ENCODE measurements at places on chromosomes 2 and 18. TPM values are rescaled to one million over a fixed set of nuclear protein-coding genes. Genes with fewer than 3 reads are reported as not detected.

ABHD1 gene
- total RNA-seq, result not detected

KYNU gene
- 11.3 TPM for total RNA-seq

PRKCE gene
- 6.0 TPM for total RNA-seq

MTLN gene
- total RNA-seq, result 86.7 TPM

TTL gene
- 25.0 TPM for total RNA-seq

GALR1 gene
- total RNA-seq, result not detected

MPPE1 gene
- 35.9 TPM for total RNA-seq

RBKS gene
- 4.9 TPM for total RNA-seq

RUFY4 gene
- total RNA-seq, result not detected

POMC gene
- total RNA-seq, result not detected

MYOM1 gene
- not detected for total RNA-seq

NTSR2 gene
- not detected for total RNA-seq

- DNase-seq, result no peak
These were observed 5.1 kb downstream of the GPR75 start for GRCh38 chr2:53854678-53855077.

DNA sequence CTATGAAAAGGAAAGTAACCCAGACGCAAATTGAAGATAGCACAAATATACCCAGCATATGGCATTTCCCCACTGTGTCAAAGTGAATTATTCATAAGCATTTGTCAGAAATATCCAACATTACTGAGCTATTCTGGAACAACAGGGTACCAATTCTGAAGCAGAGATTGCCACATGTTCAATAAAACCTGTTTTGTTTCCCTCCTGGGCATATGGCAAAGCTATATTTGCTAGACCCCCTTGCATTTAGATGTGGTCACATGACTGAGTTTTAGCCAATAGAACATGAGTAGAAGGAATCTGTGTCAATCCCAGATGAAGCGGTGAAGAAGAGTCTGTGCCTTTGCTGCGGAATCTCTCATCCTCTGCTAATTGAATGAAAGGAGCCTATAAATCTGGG, 296.4 kb upstream of the DLGAP1 start:
- DNase-seq, result no peak

- no peak for DNase-seq
These were observed 276.7 kb downstream of the PLCL1 start for GRCh38 chr2:198080879-198081765.

GRCh38 chr2:128091726-128092080, 703 bp downstream of the UGGT1 start:
- peak; percentile 40 for DNase-seq

DNA sequence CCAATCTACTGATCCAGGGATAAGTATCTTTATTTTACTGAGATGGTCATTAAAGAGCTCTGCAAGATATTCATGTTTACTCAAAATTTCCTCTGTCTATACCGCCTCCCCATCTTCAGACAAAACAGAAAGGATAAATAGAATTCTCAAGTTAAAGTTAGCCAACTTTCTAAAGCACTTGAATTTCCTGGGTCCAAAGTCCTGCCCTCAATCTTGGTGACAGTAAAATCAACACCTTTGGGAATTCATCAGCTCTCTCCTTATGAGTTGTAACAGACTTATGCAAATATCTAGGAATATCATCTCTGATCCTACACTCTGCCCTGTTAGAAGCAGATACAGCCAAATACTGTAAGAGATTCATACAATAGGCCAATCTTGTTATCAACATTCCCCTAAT, 122.5 kb upstream of the HAAO start:
- DNase-seq, result no peak

DNA sequence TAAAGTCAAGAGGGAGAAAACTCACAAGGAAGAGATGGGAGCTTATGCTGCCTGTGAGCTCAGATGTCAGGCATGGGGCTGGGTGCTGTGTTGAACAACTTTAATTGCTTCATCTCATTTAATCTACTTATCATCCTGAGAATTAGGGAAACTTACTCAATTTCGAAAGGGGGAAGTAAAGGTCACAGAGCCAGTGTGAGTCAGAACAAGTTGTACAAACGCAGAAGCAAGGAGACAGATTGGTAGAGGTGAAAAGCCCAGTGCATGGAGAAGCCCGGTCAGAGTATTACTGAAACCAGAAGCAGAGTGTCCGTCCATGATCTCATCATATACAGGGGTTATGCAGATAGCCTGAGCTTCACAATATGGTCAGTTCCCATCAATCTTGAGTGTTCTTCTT, 281.1 kb upstream of the POU3F3 start:
- DNase-seq, result no peak

DNA sequence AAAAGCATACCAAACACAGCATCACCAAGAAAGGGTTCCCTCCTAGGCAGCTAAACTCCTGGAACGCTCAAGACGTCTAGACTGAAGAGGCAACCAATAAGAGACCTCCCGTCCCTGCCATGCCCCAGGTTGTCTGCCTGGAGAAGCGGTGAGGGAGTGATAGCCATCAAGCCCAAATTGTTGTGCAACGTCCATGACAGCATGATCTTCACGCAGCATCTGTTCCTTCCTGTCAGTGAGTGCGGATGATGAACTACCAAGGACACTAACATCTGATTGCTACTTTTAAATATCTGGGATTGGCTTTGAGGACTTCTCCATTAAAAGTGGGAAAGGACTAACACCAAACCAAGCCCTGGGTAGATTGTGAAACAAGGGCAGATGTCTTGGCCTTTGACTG, 149.7 kb downstream of the TXNL1 start:
- DNase-seq, result no peak

DNA sequence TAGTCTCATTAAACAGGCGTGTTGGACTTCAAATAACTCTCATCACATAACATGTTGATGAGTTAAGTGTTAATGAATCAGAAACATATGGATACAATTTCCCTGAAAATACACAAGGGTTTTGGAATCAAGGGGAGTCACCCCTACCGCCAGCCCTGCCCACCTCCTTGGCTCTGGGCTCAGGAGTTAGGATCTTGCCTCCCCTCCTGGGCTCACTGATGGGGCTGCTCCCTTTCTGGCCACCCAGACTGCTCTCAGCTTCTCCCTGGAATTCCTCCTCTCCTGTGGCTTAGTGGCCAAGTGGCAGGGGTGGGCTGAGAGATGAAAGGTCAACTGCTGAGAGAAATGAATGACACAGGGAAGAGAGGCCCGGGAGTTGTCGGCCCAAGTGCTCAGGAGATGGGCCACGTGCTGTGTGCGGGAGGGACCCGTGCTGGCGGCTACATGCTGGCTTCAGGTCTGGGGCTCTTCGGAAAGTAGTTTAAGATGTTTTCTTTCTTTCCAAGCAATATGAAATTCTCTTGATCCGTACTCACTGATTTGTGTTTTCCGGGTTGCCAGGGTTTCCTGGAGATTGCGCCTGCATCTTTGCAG, 55.8 kb upstream of the TNP1 start:
- no peak for DNase-seq

DNA sequence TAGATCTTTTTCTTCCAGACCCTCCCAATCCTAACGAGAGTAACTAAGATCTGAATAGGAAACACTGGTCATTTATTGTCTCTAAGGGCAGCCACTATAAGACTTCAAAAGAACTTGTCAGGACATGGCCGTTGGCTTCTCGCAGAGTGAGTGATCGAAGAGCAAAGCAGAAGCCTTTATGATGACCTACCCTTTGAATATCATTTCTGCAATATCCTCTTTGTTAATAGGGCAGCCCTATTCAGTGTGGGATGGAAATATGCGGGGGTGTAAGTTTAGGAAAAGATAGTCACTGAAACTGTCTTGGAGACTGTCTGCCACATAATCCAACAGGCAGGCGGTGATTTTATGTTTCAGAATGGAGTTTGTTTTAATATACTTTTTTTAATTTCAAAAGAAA, 70.9 kb downstream of the FBXO36 start:
- no peak for DNase-seq

GRCh38 chr2:179251870-179252269, 12.8 kb downstream of the SESTD1 start:
- no peak for DNase-seq

GRCh38 chr2:216596980-216597509, 36.2 kb upstream of the IGFBP2 start:
- peak; percentile 77 for DNase-seq

DNA sequence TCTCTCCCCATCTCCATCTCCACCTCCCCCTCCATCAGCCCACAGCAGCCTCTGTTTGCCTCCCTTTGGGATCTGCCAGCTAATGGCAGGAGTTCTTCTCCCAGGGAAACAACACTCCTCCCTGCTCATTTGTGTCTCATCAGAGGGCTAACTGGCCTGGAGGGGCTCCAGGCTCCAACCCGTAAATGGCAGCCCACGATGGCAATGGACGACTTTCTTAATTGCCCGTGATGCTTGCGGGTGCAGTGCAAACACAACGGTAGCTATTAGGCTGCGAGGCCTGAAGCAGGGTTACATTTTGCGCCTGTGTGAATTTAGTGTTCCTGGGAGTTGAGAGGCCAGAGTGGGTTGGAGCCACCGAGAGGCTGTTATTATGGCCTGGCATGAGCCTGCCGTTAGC, 285.1 kb downstream of the TNS1 start:
- no peak for DNase-seq

DNA sequence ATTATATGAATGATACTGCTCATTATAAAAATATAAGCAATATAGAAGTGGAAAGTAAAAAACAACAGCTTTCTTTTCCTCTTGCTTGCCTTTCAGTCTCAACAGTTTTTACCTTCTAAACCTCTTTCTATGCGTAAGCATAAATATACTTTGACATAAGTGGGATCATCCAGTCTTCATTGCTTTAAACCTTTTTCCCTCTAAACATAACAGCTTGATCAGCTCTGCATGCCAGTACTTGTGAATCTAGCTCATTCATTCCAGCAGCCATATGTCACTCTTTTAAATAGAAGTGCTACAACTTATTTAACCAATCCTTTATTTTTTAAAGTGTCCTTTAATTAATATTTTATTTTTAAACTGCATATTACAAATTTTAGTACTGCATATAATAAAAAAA, 88.1 kb downstream of the TTC27 start:
- DNase-seq, result no peak

GRCh38 chr2:23425338-23425871, 40.4 kb downstream of the KLHL29 start:
- no peak for DNase-seq

DNA sequence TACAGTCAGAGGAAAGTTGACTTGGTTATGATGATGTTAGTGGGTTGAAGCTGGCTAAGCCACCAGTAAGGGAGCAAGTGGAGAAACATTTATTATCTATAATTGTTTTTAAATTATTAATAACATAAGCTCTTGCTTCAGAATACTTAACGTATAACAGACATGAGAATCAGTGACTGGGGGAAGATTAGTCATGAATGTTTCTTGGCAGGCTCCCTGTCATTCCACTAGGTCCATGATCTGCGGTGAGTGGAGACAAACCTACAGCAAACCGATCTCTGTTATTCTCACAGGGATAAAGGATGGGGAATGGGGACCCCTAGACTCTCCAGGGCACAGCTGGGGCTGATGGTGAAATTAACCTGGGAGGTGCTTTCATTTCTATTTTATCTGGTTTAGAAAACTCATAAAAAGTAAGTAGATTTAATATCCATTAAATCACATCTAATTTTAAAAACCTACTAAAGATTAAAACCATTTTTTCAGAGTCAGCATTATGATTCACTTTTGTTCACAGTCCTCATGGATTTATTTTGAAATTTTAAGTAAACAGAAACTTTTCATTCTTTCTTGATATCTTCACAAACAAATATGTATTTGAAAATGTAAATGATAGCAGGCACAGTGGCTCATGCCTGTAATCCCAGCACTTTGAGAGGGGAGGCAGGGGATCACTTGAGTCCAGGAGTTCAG, 420.3 kb downstream of the PTPRM start:
- DNase-seq, result peak; percentile 71

- DNase-seq, result no peak
These were observed 20.2 kb downstream of the INPP4A start for GRCh38 chr2:98464772-98465310.

DNA sequence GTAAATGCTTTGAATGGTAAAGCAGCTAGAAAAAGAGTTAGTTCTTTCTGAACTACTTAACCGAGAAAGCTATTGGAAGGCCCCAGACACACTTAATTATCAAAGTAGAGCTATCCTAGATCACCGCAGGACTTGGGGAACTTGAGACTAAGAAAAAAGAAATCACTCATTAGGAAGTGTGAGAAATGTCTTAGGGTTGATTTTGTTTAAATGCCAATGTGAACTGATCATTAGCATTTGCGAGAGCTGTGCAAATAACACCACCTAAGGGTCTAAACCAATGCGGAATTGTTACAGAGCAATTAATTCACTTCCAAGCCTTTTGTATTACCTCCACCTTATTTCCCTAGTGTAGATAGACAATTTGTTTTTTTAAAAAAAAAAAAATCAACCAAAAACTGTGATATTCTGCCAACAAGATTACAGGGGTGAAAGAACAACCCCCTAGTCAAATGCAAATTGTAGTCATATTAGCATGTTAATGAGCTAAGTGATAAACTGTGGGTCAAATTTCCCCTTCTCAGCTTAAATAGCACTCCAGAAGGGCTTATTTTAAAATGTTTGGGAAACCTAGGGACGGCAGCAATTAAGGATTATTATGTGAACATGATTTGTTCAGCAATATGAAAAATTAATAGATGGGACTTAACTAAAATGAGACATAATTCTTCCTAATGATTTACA, 246.2 kb upstream of the STON1 start:
- no peak for DNase-seq

DNA sequence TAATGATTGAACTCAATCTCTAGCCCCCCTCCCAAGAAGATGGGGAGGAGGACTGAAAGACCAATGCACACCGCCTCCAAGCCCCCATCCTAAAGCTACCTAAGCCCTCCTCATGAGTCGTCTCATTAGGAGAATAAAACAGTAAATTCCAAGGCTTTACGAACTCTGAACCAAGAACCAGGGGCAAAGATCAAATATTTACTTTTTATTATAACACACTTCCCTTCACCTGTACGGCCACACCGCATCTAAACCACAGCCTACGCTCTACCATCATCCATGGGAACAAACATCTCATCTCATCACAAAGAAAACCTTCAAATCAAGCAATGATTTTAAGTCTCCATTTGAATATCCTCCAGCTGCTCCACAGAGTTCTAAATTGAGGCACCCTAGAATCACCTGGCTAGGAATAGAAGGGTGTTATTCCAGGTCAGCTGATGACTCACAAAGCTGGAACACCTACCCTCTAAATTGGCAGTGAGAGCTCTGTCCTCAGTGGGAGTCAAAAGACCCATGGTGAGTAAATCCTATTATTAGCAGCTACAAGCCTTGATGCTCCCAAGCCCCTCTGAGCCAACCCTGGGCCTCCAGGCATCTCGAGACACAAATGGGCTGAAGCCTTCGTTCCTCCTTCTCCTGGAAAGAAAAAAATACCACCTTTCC, 45.6 kb upstream of the BZW1 start:
- DNase-seq, result peak; percentile 70

GRCh38 chr2:41719756-41720155, 328.1 kb upstream of the PKDCC start:
- DNase-seq, result no peak

DNA sequence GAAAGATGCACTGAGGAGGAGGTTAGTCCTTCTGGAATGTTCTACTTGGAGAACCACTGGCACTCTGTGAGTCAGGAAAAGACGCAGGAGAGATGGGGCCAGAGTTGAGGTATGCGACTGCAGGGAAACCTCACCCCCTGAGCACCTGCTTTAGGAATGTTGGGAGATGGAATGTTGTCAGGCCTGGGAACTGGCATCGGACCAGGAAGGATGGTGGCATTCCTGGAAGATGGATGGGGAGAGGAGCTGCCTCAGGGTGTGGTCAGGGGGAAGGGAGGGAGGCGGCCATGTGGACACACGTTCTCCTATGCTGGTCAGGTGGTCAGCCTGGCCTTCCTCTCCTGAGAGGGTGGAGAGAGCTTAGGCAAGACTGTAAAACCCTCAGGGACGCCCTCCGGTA, 146.3 kb downstream of the CELF4 start:
- DNase-seq, result peak; percentile 80

- peak; percentile 30 for DNase-seq
These were observed 72.2 kb upstream of the RBM44 start for GRCh38 chr2:237726401-237726830.
